ENCODE measurements at places on chromosomes 5 and 9.

DNA sequence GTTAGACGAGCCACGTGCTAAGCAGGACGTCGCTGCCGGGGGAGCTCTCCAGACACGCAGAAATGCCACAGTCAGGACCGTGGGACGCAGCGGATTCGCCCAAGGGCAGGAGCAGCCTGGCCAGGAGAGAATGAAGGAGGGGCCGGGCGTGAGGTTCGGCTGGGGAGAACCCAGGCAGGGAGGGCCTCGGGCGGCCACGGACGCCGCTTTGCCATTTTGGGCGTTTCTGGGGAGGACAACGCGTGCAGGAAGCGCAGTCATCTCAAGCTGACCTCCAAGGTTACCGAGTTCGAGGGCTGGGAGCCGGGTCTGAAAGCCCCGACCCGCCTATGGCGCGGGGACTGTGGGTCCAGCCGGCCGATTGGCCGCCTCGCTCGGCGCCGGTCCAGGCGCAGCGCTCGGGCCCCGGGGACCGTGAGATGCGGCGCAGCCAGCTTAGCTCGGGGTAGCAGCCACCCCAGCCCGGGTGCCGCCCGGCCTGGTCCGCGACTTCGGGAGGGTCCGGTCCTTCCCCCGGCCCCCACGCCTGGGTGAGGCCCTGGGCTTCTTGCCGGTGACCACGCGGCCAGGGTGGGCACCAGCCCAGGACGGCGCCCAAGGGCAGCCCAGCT, 760 bp upstream of the MAN1B1 start:
- DNase-seq: peak; percentile 77

DNA sequence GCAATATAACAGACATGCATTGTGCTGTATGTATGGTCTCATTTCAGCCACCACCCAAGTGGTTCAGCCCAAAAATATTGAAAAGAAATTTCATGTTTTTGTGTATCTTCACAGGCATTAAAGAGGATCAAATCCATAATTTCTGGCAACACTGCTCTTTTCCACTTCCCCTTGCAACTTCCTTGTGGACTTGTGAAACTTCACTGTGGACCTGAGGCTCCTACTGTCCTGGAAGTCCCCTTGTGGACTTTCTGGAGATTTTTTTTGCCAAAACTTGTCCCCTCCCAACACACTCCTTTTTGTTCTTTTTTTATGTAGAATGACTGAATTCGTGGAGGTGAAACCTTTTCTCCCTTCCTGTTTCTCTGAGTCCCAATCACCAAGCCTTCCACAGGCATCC, 14.3 kb downstream of the OTULINL start:
- no peak for DNase-seq

DNA sequence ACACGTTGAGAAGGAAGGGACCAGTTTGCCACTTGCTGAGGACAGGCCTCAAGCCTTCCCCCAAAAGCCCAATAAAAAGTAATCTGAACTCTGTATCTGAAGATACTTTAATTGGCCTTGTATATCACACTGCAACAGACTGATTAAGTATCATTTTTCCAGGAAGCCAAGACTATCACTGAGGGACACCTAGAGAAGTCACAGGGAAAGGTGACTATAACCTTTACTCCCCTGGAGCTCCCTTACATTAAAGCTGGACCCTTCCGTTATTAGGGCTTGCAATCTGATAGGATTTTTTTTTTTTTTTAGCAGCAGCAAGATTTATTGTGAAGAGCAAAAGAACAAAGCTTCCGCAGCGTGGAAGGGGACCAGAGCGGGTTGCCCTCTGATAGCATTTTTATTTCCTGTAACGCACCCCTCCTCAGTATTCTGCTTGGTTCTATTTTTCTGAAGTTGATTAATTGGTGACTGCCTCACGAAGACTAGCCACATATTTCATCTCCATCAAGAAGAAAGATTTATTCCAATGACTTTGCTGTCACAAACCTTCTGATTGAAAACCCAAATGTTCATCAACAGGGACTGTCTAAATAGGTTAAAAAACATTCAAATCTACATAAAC, 2.7 kb downstream of the CDC14B start:
- DNase-seq: no peak

DNA sequence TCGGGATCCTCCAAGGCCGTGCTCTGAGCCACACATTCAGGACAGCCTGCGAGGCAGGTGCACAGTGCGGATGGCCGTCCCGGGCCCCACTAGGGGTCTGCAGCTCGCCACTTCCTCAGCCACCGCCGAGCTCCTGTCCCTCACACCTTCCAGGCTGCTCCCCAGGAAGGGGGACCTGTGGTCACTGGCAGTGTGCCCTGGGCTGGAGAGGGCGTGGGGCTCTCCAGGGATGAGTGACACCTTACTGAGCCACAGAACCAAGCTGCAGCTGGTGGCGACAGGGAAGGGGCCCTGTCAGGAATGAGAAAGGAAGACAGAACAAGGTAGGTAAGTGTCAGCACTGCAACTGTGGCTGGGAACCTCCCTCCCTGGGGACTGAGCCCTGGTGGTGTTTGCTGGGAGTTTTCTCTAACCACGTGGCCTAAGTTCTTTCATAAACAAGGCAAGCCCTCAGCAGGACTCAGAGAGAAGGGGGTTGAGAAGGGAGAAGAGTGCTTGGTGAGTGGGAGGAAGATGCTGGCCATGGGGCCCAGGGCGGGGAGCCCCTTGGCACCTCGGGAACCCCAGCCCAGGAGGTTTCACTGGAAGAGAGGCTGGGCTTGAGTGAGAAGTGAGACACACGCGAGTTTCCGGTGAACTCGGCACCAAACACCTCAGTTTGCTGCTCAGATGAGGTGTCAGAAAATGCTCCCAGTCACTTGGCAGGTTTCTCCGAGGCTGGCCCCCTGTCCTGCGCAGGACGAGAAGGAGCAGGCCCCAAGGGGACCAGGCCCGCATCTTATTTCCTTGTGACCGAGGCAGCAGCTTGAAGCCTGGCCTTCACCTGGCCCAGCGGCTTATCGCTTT, 5.2 kb downstream of the IL13 start:
- DNase-seq: peak; percentile 73

All from activated CD8-positive, alpha-beta memory T cell treated with anti-CD3 and anti-CD28 coated beads, Interleukin-2, amount 50 U/mL, for 48 hours (primary cell).